ENCODE measurements at places on chromosomes 1 and 21. TPM values are rescaled to one million over a fixed set of nuclear protein-coding genes. Genes with fewer than 3 reads are reported as not detected.

DNA sequence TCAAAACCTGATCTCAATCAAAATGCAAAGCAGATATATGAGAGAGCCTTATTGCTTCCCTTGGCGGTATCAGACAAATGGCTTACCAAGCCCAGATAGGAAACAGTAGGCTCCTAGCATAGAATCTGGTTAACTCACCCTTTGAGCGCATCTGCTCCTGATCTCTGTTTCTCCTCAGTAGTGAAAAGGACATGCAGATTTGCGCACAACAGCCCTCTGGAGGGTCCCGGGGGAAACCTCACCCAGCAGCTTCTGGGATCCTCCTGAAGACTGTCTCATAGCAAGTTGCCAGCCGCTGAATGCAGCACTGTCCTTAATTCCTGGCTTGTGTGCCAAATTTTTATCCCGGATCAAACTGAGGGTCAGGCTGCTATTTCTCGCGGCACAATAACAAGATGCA lies 192.2 kb downstream of the FASLG start:
- peaks cover 11% of the 10 kb centered on the region for H3K4me1 ChIP-seq
- H3K27me3 ChIP-seq = no peaks in the 10 kb centered on the region
- peaks cover 20% of the 10 kb centered on the region for H3K36me3 ChIP-seq
- peak overlapping the region; percentile 18 for H3K27ac ChIP-seq
- H3K4me3 ChIP-seq = no peak overlapping the region

- no peaks in the 10 kb centered on the region for H3K36me3 ChIP-seq
- peaks cover 17% of the 10 kb centered on the region for H3K27me3 ChIP-seq
- no peak for DNase-seq
- no peak overlapping the region for H3K27ac ChIP-seq
Measured at GRCh38 chr1:14466006-14466405, 132.5 kb upstream of the KAZN start.

GRCh38 chr1:205481629-205482151 lies 22.8 kb upstream of the CDK18 start:
- peak overlapping the region; percentile 77 for H3K4me3 ChIP-seq
- H3K4me1 ChIP-seq = peaks cover 50% of the 10 kb centered on the region
- peaks cover 2% of the 10 kb centered on the region for H3K27me3 ChIP-seq
- H3K36me3 ChIP-seq = no peaks in the 10 kb centered on the region

DNA sequence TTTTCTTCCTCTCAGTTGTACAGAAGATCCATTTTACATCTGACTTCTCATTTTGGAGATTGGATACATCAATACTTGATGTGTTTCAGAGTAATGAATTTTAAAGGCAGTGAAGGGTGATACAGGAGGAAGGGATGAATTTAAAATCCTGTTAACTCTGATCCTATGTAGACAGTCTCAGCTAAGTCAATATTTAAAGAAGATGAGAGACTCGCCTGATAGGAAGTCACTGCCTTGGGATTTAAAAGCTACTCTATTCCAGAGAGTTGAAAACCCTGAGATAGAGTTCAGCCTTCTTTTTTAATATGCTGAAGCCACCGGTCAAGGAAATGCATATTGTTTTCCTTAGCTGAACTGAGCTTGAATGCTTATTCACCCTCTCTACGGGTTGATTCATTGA lies 42.7 kb downstream of the HUNK start:
- DNase-seq = no peak
- no peak overlapping the region for H3K27ac ChIP-seq
- no peaks in the 10 kb centered on the region for H3K36me3 ChIP-seq
- no peak overlapping the region for H3K4me3 ChIP-seq

DNA sequence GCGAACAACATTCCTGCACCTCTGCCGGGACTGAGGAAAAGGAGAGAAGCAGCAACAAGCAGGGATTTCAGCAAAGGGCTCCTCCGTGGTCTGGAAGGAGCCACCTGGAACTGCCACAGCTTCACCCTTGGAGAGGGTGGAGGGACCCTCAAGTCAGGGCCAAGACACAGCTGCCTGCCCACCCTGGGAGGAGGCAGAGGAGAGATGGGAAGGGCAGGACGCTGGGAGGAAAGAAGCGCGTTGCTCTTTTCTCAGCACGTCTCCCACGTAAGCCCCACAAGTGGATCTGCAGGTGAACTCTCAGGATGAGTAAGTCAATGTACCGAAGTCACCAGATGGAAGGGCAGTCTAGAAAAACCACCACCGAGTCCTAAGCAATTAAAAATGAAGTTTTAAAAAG lies 39.6 kb downstream of the SLC19A1 start:
- no peak overlapping the region for H3K4me3 ChIP-seq
- DNase-seq = peak; percentile 35
- H3K27ac ChIP-seq = no peak overlapping the region
- no peaks in the 10 kb centered on the region for H3K36me3 ChIP-seq
- H3K4me1 ChIP-seq = peaks cover 8% of the 10 kb centered on the region
- no peaks in the 10 kb centered on the region for H3K27me3 ChIP-seq

- H3K4me1 ChIP-seq = no peaks in the 10 kb centered on the region
- H3K36me3 ChIP-seq = no peaks in the 10 kb centered on the region
- H3K4me3 ChIP-seq = no peak overlapping the region
- no peak for DNase-seq
- no peak overlapping the region for H3K27ac ChIP-seq
Measured at GRCh38 chr1:207565546-207566468, 69.8 kb downstream of the CR1 start.

DNA sequence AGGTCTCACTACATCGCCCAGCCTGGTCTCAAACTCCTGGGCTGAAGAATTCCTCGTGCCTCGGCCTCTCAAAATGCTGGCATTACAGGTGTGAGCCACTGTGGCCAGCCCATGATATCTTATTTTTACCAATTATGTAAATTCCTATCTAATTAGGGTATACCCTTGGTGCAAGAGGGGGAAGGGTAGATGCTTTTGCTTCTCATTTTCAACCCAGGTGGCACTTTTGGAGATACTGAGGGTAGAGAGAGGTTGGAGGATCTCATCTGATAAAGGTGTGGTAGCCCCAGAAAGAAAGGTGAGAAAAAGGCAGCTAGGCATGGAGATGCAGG lies 17.4 kb downstream of the ENSA start:
- no peak for DNase-seq
- peak overlapping the region; percentile 77 for H3K4me3 ChIP-seq
- no peaks in the 10 kb centered on the region for H3K27me3 ChIP-seq
- peaks cover 6% of the 10 kb centered on the region for H3K36me3 ChIP-seq

GRCh38 chr1:178726087-178726517 lies 1.1 kb downstream of the RALGPS2 start:
- peak overlapping the region; percentile 53 for H3K4me3 ChIP-seq
- peaks cover 10% of the 10 kb centered on the region for H3K27me3 ChIP-seq
- H3K4me1 ChIP-seq = peaks cover 13% of the 10 kb centered on the region
- DNase-seq = peak; percentile 68
- H3K27ac ChIP-seq = no peak overlapping the region

DNA sequence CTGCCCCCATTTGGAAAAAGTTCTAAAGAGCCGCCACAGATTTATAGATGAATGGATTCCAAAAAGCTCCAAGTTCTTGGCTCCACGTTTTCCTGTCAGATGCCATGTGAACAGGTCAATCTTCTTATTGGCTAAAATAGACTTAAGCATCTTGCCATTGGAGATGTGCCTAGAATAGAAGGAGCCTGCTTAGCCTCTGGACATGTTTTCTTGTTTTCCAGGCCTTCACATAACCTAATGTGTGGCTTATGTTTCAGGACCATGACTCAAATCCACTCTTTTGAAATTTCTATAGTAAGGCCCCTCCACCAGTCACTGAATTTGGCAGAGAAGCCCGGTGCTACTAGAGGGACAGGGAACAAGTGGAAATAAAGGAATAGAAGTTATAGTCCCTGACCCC lies 31.5 kb downstream of the PHC2 start:
- H3K4me3 ChIP-seq = no peak overlapping the region
- no peak overlapping the region for H3K27ac ChIP-seq
- no peaks in the 10 kb centered on the region for H3K4me1 ChIP-seq
- no peak for DNase-seq
- H3K36me3 ChIP-seq = no peaks in the 10 kb centered on the region

GRCh38 chr1:3745590-3746381 lies 6.5 kb upstream of the CCDC27 start:
- H3K27ac ChIP-seq = peak overlapping the region; percentile 23
- no peaks in the 10 kb centered on the region for H3K27me3 ChIP-seq
- H3K4me1 ChIP-seq = peaks cover 21% of the 10 kb centered on the region
- H3K36me3 ChIP-seq = no peaks in the 10 kb centered on the region

GRCh38 chr1:168643152-168643551 lies 66.7 kb downstream of the XCL1 start:
- no peak for DNase-seq
- H3K4me3 ChIP-seq = no peak overlapping the region
- no peak overlapping the region for H3K27ac ChIP-seq
- no peaks in the 10 kb centered on the region for H3K36me3 ChIP-seq
- peaks cover 2% of the 10 kb centered on the region for H3K27me3 ChIP-seq

- no peak overlapping the region for H3K4me3 ChIP-seq
- no peaks in the 10 kb centered on the region for H3K27me3 ChIP-seq
- no peaks in the 10 kb centered on the region for H3K36me3 ChIP-seq
- no peak for DNase-seq
- H3K27ac ChIP-seq = no peak overlapping the region
- no peaks in the 10 kb centered on the region for H3K4me1 ChIP-seq
Measured at GRCh38 chr1:68955424-68955823, 458.5 kb upstream of the DEPDC1 start.

The SLC44A5 gene
- total RNA-seq = not detected

The SH2D1B gene
- 12.7 TPM for total RNA-seq

The RAB3GAP2 gene
- 63.7 TPM for total RNA-seq

The SERPINC1 gene
- total RNA-seq = 0.36 TPM

The SPRR2F gene
- not detected for total RNA-seq

Measured in natural killer cell treated with Interleukin-12 subunit alpha and Interleukin-12 subunit beta and Interleukin-15 and Interleukin-18, amount 100 ng/mL, for 72 hours (primary cell).